Activated CD4-positive, CD25-positive, alpha-beta regulatory T cell (primary cell): ENCODE measurements at places on chromosomes 7 and 10.
A peak's percentile ranks its signal among the peaks of the same experiment; 100 is the strongest.

- no peak for DNase-seq
These were observed 30.1 kb downstream of the TNS3 start for GRCh38 chr7:47551668-47552440.

- DNase-seq, result no peak
These were observed 10.0 kb downstream of the CAMK2B start for GRCh38 chr7:44315301-44315903.

- no peak for DNase-seq
These were observed 20.8 kb downstream of the FZD9 start for GRCh38 chr7:73454424-73454823.

GRCh38 chr10:1560535-1561192 lies 176.7 kb downstream of the ADARB2 start:
- DNase-seq, result no peak

- no peak for DNase-seq
These were observed at the start of gene BMI1 for GRCh38 chr10:22320591-22321155. TSS of gene BMI1 (plus strand) at chr10:22321099. CDS start at chr10:22326450, 5,351 bp downstream.

DNA sequence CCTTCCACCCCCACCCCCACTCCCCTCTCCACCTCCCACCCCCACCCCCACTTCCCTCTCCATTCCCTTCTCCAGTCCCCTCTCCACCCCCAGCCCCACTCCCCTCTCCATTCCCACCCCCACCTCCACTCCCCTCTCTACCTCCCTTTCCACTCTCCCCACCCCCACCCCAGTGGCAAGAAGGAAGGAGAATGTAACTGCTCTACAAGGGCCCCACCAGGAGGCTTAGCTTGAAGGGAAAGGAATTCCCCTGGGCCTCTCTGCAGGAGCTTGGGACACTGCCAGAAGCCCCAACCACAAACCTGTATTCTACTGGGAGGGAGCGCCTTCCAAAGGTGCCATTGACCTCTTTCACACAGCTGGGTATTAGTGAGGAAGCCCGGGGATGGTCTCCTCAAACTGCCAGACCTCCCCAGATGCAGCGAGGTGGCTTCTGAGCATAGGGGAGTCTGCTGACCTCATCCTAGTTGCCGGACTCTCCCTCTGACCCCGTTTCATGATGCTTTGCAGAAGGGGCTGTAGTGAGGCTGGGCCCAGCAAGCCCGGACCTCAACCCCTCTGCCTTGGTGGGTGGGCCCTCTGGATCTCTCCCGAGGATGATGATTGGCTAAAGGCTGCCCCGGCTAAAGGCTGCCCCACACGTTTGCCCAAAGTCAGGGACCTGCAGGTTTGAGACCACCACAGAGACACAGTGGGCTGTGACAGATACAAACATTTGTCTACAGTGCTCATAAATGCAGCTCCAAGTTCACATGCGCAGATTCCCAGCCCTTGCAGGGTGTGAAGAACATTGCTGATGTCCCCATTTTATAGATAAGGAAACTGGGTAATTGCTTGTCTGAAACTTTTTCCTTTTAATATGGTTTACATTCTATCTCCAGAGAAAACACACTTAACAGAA lies 2.9 kb downstream of the DEPP1 start:
- no peak for DNase-seq

GRCh38 chr10:118581340-118581739 lies 14.1 kb downstream of the PRLHR start:
- DNase-seq, result no peak

DNA sequence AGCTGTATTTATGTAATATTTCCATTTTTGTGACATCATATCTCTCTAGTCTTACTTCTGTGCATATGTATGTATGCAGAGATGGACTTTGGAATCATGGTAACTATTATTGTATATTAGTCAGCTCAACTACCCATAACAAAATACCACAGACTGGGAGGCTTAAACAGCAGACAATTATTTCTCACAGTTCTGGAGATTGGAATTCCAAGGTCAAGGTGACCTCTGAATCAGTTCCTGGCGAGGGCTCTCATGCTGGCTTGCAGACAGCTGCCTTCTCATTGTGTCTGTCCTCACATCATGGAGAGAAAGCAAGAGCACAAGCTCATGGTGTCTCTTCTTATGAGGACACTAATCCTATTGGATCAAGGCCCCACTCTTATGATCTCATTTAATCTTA lies 79.1 kb downstream of the RAMP3 start:
- no peak for DNase-seq

DNA sequence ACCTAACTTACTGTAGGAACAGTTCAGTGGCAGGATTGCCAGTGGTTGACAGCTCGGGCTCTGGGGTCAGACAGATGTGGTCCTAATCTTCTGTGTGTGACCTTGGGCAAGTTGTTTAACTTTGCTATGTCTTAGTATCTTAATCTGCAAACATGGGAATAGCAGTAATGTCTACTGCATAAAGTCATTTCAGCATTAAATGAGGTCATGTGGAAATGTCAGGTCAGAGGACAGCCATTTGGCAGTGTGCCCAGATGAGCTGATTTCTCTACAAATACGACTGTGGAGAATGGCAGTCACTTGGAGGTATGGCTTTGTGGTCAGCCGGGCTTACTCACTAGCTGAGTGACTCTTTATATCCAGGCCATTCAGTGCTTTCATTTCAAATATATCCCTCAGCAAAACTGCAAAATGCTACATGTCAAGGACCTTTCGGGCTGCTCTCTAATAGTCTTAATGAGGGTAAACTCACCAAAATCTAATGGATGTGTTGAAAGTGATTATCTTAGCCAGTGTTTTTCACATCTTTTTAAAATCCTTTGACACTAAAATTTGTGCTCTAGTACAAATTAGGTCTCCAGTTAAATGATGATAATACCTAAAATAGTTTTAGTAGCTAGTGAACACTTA lies 171.4 kb downstream of the ST7 start:
- DNase-seq, result peak; percentile 44

DNA sequence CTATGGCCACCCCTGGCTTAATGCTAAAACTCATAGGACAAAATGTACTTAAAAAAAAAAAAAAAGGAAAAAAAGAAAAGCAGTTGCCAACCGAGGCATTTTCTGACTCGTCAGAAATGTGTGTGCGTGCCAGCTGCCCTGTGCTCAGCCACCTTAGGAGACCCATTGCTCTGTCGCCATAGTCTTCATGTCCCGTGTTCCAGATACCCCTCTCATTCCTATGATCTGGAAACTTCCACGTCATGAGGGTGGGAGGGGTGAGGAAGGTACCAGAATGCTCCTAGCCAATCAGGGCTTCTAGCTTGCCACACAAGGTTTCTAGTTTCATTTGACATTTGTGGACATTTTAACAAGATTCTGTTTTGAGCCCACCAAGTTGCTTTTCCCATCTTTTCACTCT lies 212.9 kb downstream of the TCF7L2 start:
- no peak for DNase-seq

DNA sequence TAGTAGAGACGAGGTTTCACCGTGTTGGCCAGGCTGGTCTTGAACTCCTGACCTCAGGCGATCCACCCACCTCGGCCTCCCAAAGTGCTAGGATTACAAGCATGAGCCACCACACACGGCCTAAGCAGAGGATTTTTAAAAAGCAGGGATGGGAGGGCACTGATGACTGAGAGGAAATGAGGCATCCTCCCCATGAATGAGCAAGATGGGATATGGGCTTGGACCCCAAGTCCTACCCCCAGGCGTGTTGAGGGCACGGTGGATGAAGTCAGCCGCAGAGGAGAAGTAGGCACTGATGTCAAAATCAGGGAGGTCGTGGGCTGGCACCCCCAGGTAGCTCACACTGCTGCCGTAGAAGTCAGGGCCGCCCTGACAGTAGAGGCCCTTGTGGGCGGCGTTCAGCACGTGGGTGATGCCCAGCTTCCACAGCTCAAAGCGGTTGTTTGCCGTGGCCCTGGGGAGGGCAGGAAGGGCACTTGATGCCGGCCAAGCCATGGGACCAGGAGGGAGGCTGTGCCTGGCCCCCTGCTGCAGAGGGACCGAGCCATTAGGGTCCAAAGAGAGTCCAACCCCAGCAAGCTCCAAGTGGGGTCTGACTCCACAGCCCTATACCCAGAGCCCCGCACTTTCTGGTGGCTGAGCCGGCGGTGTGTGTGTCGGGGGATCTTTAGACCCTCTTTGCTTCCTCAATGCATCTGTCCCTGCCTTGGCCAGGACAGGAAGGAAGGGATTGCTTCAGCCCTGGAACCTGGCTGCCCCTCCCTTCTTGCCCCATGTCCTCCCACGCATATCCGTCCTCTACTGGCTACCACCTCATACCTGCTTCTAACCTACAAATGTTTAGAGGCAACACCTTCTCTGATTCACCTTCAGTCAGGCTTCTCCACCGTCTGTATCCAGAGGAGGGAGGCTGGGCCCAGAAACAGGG lies 3.4 kb upstream of the SAMD8 start:
- no peak for DNase-seq

- no peak for DNase-seq
These were observed 43.7 kb downstream of the SVIL start for GRCh38 chr10:29590915-29591650.

- no peak for DNase-seq
These were observed 298.6 kb downstream of the EXOC4 start for GRCh38 chr7:133551466-133551865.

- DNase-seq, result no peak
These were observed 68.4 kb downstream of the SLIT1 start for GRCh38 chr10:97117372-97117771.

DNA sequence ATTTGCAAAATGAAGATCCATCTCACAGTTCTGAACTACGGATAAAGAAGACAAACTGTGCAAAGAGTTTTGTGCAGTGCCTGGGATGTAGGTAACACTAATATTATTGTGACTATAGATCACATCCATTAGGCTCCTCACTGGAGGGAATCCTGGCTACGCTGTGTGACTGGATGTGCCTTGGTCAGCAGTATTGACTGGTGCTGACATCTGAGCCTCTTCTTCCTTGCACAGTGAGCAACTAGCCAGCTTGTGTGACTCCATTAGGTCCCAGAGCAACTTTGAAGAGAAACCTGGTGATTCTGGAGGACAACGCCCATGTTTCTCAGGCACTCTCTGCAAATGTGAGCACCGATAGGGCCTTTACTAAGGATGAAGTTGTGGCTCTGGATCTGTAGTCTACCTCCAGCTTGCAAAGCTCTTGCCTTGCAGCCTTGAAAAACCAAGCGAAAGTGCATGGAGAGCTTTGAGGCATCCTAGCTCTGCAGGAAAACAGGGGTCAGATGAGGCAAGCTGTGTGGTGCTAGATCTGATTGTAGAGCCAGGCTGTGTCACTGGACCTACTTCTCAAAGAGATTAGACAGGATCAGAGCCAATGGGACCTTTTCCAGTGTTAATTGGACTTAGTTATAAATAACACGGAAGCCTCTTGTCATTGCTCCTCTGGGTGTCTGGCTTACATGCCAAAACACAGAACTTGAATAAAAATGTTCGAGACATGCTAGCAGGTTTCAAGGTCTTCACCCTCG lies 303.6 kb upstream of the LYZL1 start:
- no peak for DNase-seq

DNA sequence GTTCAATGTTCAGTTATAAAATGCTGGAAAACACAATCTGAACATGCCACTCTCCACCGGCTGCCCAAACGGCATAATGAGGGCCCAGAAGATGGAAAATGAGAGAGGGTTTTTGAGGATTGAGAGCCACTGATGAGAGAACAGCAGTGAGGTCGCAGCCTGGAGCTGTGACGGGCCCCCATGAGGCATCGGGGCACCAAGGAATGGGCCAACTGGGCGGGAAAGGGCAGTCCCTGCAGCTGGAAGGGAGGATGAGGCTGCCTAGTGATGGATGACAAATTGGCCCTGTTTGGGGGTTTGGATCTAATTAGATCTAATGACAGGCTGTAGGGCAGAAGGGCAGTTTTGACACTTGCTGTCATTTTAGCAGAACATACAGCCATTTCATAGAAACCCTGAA lies 39.1 kb downstream of the WNT2 start:
- DNase-seq, result no peak

DNA sequence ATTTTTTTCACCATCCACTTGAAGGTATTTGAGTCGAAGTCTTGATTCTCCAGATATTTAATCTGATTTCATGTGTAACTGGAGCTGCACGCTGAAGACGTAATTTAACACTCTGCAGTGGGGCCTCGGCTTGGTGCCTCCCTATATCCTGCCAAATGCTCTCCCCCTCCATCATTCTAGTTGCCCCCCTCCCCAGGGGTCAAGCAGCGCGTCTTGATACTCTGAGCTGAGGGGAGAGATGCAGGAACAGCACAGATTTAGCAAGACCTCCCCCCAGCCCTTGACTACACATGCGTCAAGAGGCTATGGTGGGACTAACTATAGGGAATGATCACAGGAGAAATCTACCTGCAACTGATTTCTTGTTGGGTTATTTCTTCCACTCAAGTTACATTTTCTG lies 85.8 kb downstream of the PRPF18 start:
- no peak for DNase-seq

GRCh38 chr7:123687161-123687560 lies 31.5 kb downstream of the LMOD2 start:
- DNase-seq, result no peak

- no peak for DNase-seq
These were observed 655 bp downstream of the PTPRE start for GRCh38 chr10:127907411-127908105.

DNA sequence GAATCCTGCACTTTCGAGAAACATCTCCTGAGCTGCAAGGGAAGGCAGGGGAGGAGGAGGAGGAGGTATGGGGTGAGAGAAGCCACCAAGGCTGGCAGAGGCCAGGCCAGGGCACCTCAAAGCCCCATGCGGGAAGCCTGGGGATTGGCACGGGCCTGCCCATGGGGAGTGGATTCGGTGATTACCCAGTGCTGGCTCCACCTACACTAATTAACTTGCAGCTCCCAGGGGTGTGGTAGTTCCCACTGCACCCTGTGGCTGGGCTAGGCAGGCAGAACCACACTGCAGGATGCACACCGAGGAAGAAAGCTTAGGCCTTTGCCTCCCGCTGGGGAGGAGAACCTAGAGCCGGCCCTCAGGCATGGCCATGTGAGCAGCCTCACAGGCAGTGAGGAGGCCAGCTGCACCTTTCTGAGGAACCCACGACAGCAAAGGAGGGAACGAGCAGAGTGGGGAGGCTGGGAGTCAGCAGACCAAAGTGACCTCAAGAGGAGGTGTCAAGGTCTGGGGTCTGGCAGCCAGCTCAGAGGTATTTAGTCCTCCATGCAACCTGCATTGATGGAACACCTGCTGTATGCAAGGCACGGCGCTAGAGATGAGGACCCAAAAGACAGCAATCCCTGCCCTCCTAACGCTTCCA lies 27.2 kb downstream of the GRID1 start:
- DNase-seq, result no peak

DNA sequence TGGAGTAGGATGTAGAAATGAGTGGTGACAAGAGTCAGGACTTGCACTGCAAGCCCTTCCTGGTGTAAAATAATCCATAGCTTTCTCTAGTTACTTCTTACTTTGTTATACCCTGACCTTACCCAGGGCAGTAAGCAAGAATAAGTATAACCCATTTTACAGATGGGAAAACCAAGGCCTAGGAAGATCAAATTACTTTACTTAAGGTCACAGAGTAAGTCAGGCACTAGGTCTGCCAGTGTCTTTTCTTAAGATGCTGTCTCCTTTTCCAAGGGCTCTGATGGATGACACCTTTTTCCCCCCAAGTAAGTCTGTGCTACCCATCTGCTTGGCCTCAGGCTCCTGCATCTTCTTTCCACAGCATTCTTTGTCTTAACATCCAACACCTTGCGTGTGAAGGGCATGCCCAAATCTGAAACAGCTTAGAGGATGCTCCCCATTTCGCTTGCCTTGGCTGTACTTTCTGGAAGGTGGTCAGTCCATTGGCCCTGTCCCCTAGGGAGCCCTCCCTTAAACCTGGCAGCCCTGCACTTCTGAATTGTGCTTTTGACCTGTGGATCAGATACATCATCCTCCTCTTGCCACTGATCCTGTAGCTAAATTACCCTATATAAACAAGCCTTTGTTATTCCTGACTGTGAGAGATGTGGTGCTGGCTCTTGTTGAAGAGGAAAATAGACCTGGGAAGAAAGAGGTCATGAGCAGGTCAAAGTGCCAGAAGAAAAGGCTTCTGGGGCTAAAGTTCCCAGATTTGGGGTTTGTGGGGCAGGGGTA lies 168.6 kb downstream of the LRMDA start:
- DNase-seq, result no peak
